ENCODE measurements at places on chromosomes 4 and X. TPM values are rescaled to one million over a fixed set of nuclear protein-coding genes. Genes with fewer than 3 reads are reported as not detected.

TMEM144 gene
- total RNA-seq: 5.5 TPM

PCDH19 gene
- 0.12 TPM for total RNA-seq

CNKSR2 gene
- total RNA-seq: 2.4 TPM

SOWAHB gene
- total RNA-seq: not detected

USP17L28 gene
- not detected for total RNA-seq

HPF1 gene
- total RNA-seq: 33.6 TPM
